Aorta (tissue), 5 donors: ENCODE measurements at places on chromosomes 6 and 20. TPM values are rescaled to one million over a fixed set of nuclear protein-coding genes. Genes with fewer than 3 reads are reported as not detected.

DNA sequence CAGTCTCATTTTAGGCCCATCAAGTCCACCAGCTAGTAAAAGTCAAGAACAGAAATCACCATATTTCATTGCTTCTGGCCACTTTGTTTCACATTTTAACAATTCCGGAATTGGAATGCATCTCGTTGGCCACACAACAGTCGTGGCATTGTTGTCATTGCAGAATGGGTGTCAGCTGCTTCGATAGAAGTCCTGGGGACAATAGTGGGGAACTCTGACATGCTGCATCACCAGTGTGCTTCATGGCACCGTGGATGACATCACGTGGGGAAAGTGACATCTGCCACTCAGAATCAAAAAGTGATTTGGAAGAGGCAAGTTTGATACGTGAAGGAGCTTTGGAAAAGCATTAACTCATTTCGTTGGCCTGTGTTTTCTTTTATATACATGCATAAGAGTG is 43.8 kb upstream of the XRN2 start:
- H3K27ac ChIP-seq = no peak overlapping the region
- no peak for DNase-seq
- H3K4me1 ChIP-seq = no peaks in the 10 kb centered on the region
- H3K27me3 ChIP-seq = no peaks in the 10 kb centered on the region

DNA sequence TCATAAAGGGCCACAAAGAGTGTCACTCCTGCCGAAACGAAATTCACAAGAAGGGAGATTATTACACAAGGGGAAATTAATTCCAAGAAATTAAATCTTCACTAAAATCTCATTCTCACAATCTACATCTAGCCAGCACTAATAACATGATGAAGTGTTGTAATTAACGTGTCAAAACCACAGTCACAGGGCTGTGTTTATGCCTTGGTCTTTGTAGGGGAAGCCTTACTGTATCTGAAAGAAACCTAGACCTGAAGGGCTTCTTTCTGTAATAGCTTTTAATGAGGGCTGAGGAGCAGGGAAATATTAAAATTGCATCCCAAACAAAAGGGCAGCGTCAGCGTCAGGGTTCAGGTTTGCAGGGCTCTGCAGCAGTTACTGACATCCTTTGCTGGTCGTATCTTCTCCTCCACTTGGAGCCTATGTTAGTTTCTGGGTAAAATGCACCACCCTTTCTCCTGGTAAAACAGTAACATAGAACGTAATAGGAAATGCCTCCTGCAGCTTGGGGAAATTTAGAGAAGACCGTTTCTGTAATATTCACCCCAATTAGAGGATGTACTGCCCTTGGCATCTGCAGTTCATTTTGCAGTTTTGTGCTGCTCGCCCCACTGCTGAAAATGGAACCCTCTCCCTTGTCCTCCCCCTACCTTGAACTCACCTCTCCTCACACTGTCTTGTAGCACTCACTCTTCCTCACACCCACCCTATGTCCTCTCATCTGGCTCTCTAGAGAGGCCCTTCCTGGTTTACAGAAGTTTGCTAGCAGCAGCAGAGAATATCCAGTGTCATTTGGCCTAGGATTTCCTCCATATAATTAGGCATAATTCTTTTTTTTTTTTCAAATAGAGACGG is 109.0 kb upstream of the TRAF3IP2 start:
- DNase-seq = no peak
- no peaks in the 10 kb centered on the region for H3K27me3 ChIP-seq
- H3K4me3 ChIP-seq = no peak overlapping the region
- H3K4me1 ChIP-seq = no peaks in the 10 kb centered on the region
- H3K36me3 ChIP-seq = no peaks in the 10 kb centered on the region
- no peak overlapping the region for H3K27ac ChIP-seq

The FAM217A gene
- total RNA-seq = not detected

The PXDC1 gene
- 110 TPM for total RNA-seq

- no peak for DNase-seq
- peaks cover 2% of the 10 kb centered on the region for H3K36me3 ChIP-seq
- H3K27me3 ChIP-seq = no peaks in the 10 kb centered on the region
- H3K27ac ChIP-seq = no peak overlapping the region
- H3K4me1 ChIP-seq = peaks cover 7% of the 10 kb centered on the region
Observed at GRCh38 chr6:10553871-10554270, 32.7 kb downstream of the GCNT2 start.

GRCh38 chr6:46990031-46990644 is 52.0 kb downstream of the ADGRF1 start:
- no peak overlapping the region for H3K4me3 ChIP-seq
- peaks cover 6% of the 10 kb centered on the region for H3K4me1 ChIP-seq
- no peaks in the 10 kb centered on the region for H3K36me3 ChIP-seq
- no peaks in the 10 kb centered on the region for H3K27me3 ChIP-seq
- DNase-seq = no peak

The RBM24 gene
- total RNA-seq = 6.1 TPM

GRCh38 chr20:13265941-13266340 is 44.9 kb downstream of the ISM1 start:
- no peak for DNase-seq
- no peaks in the 10 kb centered on the region for H3K4me1 ChIP-seq
- no peaks in the 10 kb centered on the region for H3K27me3 ChIP-seq

DNA sequence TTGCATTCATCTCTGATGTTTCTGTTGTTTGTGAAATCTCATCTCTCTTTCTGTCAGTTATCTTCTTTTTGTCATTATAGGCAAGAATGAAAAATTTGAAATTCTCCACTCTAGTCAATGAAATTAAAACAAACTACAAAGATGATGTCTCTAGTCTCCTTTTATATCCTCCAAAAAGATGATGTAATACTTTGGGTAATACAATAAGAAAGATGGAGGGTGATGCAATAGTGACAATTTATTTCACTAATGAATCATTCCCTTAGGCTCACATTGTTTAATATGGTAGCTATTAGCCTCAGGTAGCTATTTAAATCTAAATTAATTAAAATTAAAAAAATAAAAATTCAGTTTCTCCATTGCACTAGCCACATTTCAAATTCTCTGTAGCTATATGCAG is 145.4 kb downstream of the UST start:
- no peak for DNase-seq
- no peak overlapping the region for H3K4me3 ChIP-seq
- no peaks in the 10 kb centered on the region for H3K36me3 ChIP-seq
- H3K27ac ChIP-seq = no peak overlapping the region
- H3K27me3 ChIP-seq = no peaks in the 10 kb centered on the region
- H3K4me1 ChIP-seq = peaks cover 11% of the 10 kb centered on the region

- no peak for DNase-seq
- no peaks in the 10 kb centered on the region for H3K27me3 ChIP-seq
- H3K4me3 ChIP-seq = no peak overlapping the region
- H3K4me1 ChIP-seq = no peaks in the 10 kb centered on the region
Observed at GRCh38 chr6:28296520-28297060, 15.2 kb downstream of the PGBD1 start.

GRCh38 chr6:124978451-124979293 is 16.4 kb downstream of the RNF217 start:
- no peak overlapping the region for H3K4me3 ChIP-seq
- H3K36me3 ChIP-seq = no peaks in the 10 kb centered on the region
- H3K27me3 ChIP-seq = no peaks in the 10 kb centered on the region
- DNase-seq = no peak

DNA sequence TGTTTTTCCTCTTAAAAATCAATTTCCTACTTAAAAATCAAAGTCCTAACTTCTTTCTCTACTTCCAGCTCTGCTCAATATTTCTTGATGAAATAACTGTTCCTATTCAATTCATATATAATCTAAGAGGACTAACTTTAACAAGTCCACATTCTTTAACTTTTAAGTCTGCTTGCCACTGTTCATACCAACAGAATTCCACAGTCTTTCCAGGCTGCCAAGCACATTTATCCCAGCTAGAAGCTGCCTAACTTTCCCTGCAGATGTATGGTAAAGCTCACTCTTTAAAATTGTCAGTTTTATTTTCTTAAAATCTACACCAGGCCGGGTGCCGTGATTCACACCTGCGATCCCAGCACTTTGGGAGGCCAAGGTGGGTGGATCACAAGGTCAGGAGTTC is 11.5 kb downstream of the CALHM6 start:
- H3K4me1 ChIP-seq = no peaks in the 10 kb centered on the region
- no peak overlapping the region for H3K27ac ChIP-seq
- DNase-seq = no peak
- no peaks in the 10 kb centered on the region for H3K27me3 ChIP-seq

DNA sequence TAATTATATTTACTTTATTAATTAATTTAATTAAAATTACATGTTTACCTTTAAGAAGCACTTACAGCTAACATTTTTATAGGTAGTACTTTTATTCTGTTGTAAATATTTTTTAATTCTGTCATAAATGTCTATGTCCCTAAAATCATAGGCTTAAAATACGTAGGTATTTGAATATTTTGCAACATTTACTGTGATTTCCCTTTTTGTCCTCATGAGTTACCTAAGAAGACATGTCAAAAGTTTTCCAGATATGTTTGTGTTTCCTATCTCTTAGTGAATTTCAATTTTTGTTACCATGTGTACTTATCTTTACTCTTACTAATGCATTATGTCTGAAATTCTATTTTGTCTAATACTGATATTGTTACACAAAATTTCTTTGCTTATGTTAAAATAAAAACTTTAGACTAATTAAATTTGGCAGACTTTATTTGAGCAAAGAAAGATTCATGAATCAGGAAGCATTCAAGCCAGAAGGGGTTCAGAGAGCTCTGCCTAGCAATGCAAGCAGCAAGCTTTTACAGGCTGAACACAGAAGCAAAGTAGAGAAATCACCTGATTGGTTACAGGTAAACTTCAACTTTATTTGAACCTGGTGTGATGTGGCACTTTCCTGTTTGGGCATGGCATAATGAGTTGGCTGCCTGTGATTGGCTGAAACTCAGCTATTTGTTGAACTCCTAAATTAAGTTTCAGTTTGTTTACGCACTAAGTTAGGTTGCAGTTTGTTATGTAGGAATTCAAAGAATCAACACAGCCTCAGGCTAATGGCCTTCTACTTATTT is 123.2 kb upstream of the TMEM170B start:
- no peaks in the 10 kb centered on the region for H3K27me3 ChIP-seq
- H3K4me3 ChIP-seq = no peak overlapping the region
- no peaks in the 10 kb centered on the region for H3K36me3 ChIP-seq
- H3K4me1 ChIP-seq = peaks cover 4% of the 10 kb centered on the region
- peak overlapping the region; percentile 63 for H3K27ac ChIP-seq
- no peak for DNase-seq

The OPN5 gene
- total RNA-seq = not detected

The TNNC2 gene
- not detected for total RNA-seq

DNA sequence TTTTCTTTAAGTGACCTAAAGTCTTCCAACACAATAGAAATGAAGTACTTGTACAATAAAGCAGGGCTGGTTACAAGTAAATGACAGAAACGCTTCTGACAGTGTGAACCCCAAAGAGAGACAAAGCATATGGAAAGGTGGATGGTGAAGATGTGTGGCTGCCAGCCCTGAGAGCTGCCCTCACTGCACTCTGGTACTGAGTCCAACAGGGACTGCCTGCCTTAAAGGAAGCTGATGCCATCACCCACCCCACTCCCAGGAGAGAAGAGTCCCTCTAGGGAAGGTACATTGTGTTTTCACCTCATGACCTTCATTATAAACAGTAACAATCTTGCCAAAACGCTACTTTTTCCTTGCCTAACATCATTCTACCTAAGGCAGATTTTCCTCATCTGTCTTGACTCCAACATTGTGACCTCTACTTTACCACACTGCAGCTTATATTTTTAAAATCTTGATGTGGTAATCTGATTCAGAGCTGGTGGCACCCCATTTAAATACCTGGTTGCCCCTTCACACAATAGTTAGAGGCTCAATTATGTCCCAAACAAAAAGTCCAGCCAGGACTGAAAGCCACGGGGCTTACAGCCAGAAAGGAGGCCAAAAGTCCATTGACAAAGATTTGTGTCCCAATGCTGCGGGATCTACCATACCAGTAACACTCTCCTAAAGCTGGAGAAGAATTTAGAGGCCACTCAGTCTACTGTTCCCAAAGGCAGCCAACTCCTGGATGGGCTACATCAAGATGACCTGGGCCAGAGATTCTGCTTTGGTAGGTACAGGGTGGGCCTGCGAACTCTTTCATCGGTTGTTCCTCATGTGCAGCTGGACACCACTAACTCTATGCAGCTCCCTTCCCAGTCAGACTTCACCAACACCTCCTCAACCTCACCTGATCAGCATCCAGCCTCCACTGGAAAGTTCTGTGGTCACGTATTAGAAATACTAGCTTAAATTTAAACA is 4.4 kb downstream of the APMAP start:
- H3K27me3 ChIP-seq = no peaks in the 10 kb centered on the region
- H3K4me1 ChIP-seq = no peaks in the 10 kb centered on the region
- no peak overlapping the region for H3K27ac ChIP-seq
- H3K4me3 ChIP-seq = no peak overlapping the region
- no peaks in the 10 kb centered on the region for H3K36me3 ChIP-seq
- DNase-seq = no peak

GRCh38 chr6:127207591-127208120 is 59.0 kb upstream of the RNF146 start:
- no peak for DNase-seq
- no peaks in the 10 kb centered on the region for H3K36me3 ChIP-seq
- H3K4me3 ChIP-seq = no peak overlapping the region
- no peak overlapping the region for H3K27ac ChIP-seq

DNA sequence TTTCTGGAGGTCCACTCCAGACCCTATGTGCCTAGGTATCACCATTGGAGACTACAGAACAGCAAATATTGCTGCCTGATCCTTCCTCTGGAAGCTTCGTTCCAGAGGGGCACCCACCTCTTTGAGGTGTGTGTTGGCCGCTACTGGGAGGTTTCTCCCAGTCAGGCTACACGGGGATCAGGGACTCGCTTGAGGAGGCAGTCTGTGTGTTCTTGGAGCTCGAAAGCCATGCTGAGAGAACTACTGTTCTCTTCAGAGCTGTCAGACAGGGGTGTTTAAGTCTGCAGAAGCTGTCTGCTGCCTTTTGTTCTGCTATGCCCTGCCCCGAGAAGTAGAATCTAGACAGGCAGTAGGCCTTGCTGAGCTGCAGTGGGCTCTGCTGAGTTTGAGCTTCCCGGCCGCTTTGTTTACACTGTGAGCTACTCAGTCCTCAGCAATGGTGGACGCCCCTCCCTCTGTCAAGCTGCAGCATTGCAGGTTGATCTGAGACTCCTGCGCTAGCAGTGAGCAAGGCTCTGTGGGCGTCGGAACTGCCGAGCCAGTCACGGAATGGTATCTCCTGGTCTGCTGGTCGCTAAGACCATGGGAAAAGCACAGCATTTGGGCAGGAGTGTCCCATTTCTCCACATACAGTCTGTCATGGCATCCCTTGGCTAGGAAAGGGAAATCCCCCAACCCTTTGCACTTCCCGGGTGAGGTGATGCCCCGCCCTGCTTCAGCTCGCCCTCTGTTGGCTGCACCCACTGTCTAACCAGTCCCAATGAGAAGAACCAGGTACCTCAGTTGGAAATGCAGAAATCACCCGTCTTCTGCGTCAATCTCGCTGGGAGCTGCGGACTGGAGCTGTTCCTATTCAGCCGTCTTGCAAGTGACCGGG is 32.5 kb upstream of the ASCC3 start:
- no peak overlapping the region for H3K4me3 ChIP-seq
- no peak overlapping the region for H3K27ac ChIP-seq
- no peak for DNase-seq
- H3K4me1 ChIP-seq = no peaks in the 10 kb centered on the region
- H3K36me3 ChIP-seq = no peaks in the 10 kb centered on the region
- H3K27me3 ChIP-seq = no peaks in the 10 kb centered on the region
